Aorta (tissue), 5 donors: ENCODE measurements at places on chromosomes 13 and 19. TPM values are rescaled to one million over a fixed set of nuclear protein-coding genes. Genes with fewer than 3 reads are reported as not detected.
A peak's percentile ranks its signal among the peaks of the same experiment; 100 is the strongest.

DNA sequence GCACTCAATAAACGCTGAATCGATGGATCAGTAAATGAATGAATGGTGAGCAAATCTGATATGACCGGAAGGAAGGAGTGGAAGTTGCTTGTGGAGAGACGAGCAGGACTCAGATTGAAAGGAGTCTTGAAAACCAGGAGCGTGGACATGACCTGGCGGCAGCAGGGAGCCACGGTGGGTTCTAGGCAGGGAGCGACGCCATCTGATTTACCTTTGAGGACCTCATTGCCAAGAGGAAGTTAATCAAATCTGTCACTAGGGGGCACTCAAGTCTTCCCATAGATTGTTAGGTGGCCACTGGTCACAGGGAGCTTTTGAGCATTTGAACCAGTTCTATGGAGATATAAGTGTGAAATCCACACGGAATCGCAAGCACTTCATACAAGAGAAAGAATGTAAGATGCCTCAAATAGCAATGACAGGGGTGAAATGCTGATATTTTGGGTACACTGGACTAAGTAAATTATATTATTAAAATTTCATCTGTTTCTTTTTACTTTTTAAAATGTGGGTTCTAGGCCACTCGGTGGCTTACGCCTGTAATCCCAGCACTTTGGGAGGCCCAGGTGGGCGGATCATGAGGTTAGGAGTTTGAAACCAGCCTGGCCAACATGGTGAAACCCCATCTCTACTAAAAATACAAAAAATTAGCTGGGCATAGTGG is 9.2 kb upstream of the FBN3 start:
- DNase-seq: no peak

DNA sequence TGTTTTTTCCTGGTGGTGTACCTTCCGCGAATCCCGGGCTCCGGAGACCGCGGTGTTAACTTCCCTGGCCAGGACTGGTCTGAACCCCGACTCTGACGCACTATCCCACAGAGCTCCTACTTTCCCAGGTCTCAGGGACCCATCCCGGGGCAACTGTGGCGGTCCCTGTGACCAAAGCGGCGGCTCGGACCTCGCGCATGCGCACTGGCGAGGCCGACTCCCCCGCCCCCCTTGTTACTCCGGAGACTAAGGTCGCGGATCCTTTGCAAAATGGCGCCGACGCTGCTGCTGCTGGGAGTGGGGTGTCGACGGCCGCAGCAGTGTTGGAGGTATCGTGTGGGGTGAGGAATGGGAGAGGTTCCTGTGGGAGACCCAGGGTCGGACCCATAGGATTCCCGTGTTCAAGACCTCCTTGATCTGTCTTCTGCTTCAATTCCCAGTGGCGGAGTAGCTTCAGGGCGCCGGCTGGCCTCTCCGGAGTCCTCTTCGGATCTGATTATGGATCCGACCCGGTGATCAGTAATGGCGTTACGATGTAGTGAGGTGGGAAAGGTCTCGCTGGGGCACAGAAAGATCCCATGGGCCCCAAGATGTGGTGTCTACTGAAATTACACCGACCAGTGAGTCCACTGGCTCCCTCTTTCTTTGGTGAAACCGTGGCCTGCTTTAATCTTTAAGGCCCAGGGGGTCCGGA is 66.6 kb upstream of the ZNF527 start:
- peak; percentile 59 for DNase-seq

DNA sequence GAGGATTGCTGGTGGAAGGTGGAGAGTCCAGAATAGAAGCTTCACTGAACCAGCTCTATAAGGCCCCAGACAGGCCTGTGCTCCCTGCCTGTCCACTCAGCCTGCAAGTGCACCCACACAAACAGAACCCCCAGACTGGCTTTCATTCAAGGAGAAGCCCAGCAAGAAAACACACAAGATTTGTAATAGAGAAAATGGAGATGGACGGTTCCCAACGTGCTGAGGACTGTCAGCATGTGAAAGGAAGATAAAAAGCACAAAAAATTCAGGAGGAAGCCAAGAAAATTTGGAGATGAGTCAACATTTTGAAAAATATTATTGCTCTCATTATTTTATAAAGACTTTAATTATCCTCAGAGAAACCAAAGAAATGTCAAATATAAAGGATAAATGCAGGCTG is 218.2 kb upstream of the SLC10A2 start:
- no peak for DNase-seq

Gene KLK2
- not detected for total RNA-seq

GRCh38 chr13:97223711-97224541 is 1.8 kb downstream of the MBNL2 start:
- DNase-seq: no peak

- no peak for DNase-seq
Observed at GRCh38 chr13:65856431-65856830, 1373.7 kb downstream of the PCDH9 start.

Gene FOXO1
- total RNA-seq: 33.4 TPM

Gene MAP2K7
- total RNA-seq: 26.6 TPM

DNA sequence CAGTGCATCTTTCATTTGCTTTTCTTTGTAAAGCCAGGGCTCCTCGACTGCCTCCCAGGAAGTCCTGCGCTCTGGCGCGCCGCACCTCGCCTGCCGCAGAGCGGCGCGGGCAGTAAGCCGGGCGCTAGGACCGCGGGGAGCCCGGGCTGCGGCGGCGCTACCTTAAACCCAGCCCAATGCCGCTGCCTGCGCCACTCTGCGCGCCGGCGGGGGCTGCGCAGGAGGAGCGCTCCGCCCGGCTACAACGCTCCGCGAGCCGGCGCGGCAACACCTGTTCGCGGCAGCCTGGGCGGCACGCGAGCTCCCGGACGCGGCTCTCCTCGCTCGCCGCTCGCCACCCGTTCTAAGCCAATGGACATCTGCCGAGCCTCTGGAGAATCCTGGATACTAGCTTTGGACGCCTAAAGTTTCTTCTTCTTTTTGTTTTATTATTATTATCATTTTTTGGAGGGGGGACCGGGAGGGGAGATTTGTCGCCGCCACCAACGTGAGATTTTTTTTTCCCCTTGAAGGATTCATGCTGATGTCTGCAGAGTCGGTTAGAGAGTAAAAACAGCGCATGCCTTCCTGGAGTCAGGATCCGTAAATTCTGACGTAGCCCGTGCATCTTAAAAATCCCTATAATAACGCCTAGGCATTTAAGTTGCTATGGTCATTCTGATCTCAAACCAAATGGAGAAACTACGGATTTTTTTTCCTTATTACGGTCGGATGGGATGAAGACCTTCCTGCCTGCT is at the start of gene FGF9:
FGF9 (plus strand) TSS at position 191 of the 737 bp plus-strand sequence. CDS start 840 bp downstream, outside the sequence.
- DNase-seq: peak; percentile 79

DNA sequence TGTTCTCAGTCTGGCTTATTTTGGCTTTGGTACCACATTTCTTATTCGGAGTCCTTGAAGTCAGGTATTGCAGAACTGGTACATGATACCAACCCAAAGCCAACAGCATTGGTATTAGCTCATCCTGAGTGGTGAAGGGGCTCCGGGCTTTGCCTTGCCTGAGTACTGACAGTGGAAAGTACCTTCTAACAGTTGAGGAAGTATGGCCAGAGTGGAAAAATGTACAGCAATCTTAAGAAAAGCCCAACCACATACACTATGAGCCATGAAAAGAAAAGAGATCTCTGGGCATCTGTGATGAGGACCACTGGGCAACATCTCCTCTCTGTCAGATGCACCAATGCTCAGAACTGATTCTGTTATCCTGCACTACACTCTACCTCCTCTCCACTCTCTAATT is 8.3 kb downstream of the LCP1 start:
- DNase-seq: no peak

DNA sequence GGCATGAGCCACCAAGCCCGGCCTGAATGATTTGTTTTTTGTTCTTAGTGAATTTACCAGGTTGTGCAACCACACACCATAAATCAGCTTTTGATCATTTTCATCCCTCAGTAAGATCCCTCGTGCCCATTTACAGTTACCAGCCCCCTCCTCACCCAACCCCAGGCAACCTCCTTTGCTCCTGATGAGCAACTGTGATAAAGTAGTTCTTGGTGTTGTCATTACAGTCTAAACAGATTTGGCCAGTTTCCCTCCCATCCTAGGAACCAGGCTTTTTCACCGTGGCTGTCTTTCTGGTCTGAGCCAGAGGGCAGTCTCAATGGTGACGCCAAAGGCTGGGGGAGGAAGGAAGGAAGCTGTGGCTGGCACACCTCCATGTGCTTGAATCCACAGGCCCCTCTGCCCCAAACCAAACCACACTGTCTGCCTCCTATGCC is 61.2 kb upstream of the WDFY2 start:
- no peak for DNase-seq
